Mammary epithelial cell (primary cell): ENCODE measurements at places on chromosomes 1 and 21. TPM values are rescaled to one million over a fixed set of nuclear protein-coding genes. Genes with fewer than 3 reads are reported as not detected.

- no peak for DNase-seq
These were observed 19.7 kb downstream of the SLC5A9 start for GRCh38 chr1:48242141-48242736.

DNA sequence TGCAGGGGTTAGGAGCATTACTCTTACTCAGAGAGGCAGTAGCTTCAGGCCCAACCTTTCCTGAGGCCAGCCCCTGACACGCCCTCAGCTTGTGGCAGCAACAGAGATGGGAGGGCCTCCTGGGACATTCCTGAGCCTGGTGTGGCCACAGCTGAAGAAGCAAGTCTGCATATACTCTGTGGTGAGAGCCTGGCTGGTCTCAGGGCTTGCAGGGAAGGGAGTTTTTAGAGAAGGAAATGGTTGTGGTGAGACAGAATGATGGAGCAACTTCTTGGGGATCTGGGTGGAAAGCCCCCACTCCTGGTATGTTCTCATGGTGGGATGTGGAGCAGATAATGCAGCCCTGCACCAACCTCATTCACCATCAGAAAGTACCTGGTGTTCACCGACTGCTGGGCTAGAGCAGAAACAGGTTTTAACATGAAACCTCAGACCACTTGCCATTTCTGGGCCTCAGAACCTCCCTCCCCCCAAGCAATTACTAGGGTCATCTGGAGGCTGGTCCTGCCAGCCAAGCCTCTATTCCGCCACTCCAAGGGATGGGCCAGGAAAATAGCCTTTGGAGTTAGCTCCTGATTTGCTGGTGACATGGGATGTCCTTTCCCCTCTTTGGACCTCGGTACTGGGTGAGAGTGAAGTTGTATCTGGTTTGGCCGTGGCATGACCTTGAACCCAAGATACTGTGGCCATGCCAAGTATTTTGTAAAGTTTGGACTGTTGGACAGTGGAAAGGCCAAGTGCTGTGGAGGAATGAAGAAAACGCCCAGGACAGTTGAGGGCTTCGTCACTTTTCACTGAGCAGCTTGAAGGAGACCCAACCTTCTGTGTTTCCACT, 28.1 kb upstream of the RNF19B start:
- peak; percentile 100 for DNase-seq

DNA sequence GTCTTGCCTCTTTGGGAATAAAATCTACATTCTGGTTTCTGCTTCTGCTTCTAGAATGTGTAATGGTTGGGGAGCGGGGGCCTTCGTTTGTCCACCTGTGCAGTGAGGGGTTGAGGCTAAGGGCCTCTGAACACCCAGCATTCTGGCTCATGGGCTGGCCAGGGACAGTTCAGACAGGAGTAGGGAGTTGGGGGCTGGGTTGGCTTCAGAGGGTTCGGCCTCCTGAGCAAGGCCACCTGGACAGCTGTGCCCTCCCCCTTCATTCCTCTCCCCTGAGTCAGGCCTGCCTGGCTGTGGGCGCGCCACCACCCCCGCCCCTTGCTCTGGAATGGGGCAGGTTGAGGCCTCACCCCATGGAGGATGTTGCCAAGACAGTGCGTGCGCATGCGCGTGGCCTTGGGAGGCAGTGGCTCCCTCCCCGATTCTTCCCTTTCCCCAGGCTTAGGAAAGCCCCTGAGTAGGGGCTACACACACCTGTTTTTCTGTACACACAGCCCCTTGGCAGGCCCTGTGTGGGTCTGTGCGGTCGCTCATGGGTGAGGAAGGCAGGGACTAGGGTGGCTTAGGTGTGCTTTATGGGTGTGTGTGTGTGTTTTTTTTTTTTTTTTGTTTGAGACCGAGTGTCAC, 57.0 kb downstream of the YARS1 start:
- peak; percentile 97 for DNase-seq

- peak; percentile 52 for DNase-seq
These were observed 13.6 kb downstream of the DDAH1 start for GRCh38 chr1:85451236-85451830.

DNA sequence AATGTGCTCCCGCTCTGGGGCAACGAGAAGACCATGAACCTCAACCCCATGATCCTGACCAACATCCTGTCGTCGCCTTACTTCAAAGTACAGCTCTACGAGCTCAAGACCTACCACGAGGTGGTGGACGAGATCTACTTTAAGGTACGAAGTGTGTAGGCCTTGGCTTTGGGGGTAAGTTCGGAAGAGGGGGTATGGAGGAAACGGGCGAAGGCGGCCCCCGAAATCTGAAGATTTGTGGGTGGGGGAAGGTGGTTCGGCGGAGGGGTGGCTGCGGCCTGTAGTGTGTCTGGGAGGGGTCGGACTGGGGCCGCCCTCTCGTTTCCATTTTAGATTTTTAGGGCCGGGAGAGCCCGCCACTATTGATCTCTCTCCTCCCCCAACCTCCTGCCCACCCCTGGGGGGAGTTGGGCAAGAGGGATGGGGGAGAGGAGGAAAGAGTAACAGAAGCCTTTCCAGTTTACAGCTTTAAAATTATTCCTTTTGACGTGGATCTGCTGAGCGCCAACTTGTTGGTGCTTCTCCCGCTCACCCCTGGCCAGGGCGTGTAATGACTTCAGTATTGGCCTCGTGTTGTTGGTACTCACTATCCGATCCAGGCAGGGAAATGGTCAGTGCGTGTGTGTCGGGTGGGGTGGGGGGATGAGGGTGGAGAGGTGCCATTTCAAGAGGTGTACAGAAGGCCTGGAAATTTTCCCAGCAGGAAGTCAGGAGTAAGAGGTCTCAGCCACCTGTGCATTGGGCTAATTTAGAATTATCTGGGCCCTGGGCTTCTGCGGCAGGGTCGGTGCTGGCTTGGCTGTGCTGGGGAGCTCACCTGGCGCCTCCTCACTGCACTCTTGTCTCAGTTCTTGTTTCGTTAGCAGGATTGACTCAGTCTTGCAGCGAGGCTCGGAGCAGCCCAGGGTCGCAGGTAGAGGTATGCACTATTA, 880 bp downstream of the PRPF38B start:
- DNase-seq: peak; percentile 75

- DNase-seq: peak; percentile 46
These were observed 14.2 kb upstream of the SLC44A3 start for GRCh38 chr1:94805912-94806311.

DNA sequence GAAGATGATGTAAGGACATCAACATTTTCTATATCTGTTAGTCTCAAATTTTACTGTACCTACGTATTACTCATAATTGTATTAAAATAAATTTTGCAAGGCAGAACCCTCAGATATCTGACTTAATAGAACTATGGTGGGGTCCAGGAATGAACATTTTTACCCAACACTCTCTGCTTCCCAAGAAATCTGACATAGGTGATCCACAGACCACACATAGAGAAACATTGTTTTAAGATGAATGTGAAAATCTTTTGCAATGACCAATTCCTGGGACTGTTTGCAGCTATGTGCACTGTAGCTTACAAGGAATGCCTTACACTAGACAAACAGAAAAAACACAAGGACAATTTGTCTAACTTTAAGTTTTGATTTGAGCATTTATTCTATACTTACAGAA, 645.6 kb upstream of the ADGRL2 start:
- peak; percentile 21 for DNase-seq

DNA sequence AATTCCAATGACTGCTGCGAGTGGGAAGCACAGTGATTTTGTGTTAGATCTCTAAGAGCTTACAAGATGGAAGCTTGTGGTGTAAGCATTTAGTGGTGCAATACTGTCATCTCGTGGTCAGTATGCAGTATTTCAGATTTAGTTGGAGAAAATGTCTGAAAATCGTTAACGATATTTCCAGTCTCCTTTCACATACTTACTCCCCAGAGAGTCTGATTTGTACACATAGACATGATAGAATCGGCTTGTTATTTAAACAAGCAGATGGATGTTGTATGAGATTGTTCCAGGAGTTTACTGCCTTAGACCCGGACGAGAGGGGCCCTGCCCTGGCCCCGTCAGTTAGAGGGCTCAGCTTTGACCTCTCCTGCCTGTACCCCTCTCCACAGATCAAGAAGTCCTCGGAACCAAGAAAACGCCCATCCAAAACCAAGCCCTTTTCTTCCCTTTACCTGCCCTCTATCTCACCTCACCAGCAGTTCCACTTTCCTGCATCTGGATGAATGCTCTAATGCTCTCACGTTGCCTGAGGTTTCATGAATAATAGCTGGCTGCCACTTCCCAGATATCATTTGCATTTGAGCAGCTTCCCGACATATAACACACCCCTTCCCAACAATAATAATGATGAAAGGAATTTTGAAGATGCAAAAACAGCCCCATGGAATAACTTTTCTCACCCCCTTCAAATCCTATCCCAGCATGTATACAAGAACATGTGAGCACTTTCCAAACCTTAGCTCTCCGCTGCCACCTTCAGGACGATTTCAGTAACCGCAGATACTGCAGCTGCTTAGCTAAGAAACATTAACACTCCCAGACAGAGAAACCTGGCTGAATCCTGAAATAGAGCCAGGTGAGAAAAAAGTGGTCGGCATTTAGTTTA, 247.3 kb downstream of the LTN1 start:
- peak; percentile 65 for DNase-seq

GRCh38 chr21:39479164-39479813, 27.5 kb downstream of the SH3BGR start:
- no peak for DNase-seq

GRCh38 chr1:89913353-89914095, 81.4 kb upstream of the ZNF326 start:
- no peak for DNase-seq

DNA sequence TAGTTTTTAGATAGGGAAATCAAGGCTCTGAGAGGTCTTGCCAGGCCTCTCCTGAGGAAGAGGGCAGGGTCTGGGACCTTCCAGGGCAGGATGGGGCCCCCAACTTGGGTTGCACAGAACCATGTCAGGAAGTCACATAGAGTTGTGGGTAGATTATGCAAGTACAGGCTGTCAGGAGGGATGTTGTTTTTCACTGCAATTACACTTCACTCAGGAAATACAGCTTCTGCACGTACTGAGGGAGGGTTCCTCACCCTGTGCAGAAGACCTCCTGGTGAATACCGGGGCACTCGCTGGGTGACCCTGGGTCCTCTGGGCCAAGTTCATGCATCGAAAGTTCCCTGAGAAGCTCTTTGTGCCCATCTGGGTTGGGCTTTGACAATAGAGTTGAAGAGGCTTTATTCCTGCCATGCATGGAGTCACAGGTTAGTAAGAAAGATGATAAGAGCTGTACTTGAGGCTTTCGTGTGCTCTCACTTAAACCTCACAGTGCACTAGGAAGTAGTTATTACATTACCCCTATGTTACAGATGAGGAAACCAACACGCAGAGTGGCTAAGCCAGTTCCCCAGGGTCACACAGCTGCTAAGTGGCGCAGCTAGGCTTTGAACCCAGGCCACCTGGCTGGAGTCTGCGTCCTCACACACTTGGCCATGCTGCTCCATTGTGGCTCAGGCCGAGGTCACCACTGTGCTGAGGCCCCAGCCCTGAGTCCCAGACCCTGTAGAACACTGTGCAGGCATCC, 16.2 kb upstream of the TNFRSF1B start:
- no peak for DNase-seq

DNA sequence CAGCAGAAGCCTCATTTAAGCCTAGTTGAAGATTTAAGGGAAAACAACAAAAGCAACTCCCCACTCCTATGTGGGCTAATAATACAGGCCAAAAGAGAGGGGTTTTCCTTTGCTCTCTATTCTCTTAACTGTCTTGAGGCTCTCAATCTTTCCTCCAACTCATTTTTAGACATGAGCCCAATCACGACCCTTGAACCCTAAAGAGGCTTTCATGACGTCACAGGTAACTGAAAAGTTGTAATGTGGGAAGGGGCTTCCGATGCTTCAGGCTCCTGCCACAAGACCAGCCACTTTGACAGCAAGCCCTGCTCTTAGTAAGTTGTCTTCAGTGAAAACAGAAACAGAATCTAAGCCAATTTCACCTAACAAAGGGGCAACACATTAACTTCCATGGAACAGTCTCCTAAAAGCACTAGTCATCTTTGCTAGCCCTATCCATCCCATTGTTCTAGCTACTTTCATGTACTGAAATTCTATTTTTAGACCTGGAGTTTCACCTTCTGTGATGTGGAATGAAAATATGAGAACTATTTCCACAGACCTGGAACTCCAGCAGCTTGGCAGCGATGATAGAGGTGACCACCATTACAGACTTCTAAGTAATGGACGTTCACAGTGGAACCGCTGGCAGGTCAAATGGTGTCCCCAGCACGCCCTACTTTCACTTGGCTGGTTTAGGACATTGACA, 36.3 kb downstream of the GPR161 start:
- DNase-seq: peak; percentile 51

- no peak for DNase-seq
These were observed 28.2 kb upstream of the KLHDC7A start for GRCh38 chr1:18452550-18452949.

GRCh38 chr1:227318016-227318852, at the start of gene CDC42BPA:
CDC42BPA (minus strand) TSS chr1:227318492; CDS start chr1:227317182, 1,310 bp downstream.
- DNase-seq: peak; percentile 85

GRCh38 chr1:236748268-236748870, 46.7 kb upstream of the MTR start:
- DNase-seq: no peak

DNA sequence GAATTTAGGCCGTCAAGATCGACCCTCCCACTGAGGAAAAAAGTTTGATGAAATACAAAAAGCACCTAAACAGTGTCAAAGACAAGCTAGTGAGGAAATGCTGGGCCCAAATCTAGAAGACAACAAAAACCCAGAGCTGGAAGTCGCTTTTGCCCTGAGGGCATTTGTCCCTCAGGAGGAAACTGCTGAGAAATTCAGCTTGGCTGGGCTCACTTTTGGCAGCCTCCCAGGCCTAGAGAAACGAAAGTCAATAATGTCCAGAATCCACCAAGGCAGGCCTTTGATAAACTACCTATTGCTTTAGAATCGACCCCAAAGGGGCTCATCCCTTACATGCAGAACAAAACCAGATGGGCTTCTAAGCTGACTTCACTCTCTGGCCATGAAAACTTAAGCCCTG, 38.9 kb downstream of the SYT2 start:
- DNase-seq: no peak

GRCh38 chr21:37073417-37074196, 553 bp downstream of the TTC3 start:
- DNase-seq: no peak

DNA sequence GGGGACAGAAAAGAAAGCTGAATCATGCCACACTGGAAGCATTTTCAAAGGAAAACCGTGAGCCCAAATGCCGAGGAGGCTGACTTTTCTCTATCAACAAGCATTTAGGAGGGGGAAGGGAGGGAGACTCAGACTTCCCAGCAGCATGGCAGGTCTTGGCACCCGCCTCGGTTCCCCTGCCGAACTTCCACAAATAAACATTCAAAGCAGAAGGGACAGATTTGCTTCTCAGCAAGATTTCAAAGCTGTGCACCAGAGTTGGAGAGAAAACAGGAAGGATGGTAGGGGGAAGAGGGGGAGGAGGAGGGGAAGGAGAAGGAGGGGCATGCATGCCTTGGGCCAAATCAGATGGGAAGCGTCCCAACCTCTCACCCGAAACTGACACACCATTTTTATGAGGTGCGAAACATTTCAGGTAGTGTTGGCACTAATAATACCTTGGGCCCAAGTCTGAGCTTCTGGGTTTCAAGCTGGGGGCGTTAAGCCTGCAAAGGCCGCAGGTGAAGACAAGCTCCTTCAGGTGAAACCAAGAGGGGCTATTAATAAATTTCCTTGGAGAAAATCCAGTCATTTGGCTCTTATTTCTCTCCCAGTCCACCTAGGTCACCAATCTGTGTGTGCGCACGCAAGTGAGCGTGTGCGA, 26.4 kb downstream of the ABCA4 start:
- DNase-seq: no peak

AMY1C gene
- not detected in 2 replicates for total RNA-seq

CAMK2N1 gene
- 22.0 TPM for total RNA-seq

SH3D21 gene
- 12.9 and 26.0 TPM in 2 replicates for total RNA-seq

S100A12 gene
- not detected for total RNA-seq

VASH2 gene
- total RNA-seq: 0.68 TPM in 1 of 2 replicates, not detected in the other

DHCR24 gene
- 503 TPM for total RNA-seq

MYOG gene
- not detected in 2 replicates for total RNA-seq

ABCG1 gene
- 16.9 and 23.2 TPM in 2 replicates for total RNA-seq

SHISA4 gene
- 11.7 and 21.2 TPM in 2 replicates for total RNA-seq

RIMKLA gene
- not detected for total RNA-seq

TTC22 gene
- 13.3 TPM for total RNA-seq
